ENCODE measurements at places on chromosomes 12 and 14.

- peak; percentile 53 for DNase-seq
These were observed 126.9 kb downstream of the DUSP6 start for GRCh38 chr12:89225401-89225800.

- DNase-seq = no peak
These were observed 777 bp downstream of the ASCL1 start for GRCh38 chr12:102958073-102958829.

DNA sequence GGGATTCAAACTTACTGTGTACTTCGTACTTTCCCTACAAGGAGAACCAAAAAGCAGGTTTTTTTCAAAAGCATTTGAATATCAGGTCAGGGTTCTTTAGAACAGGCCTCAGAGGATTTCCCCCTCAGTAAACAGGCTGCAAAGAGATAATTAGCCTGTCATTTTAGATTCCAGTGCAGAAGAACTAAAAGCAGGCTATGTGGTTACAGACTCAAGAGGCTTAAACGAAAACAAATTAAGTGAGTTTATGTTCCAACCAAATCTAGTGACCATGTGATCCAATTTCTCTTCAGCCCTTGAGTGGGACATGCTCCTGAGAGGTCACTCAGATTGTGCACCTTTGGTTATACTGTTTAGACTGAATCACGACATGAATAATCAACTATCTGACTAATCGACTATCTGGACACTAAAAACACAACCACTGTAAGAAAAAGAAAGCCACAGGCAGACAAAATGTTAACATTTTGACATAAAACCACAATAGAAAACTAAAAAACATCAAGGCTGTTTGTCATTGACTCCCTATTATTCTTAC lies 4.5 kb downstream of the TMED8 start:
- no peak for DNase-seq

DNA sequence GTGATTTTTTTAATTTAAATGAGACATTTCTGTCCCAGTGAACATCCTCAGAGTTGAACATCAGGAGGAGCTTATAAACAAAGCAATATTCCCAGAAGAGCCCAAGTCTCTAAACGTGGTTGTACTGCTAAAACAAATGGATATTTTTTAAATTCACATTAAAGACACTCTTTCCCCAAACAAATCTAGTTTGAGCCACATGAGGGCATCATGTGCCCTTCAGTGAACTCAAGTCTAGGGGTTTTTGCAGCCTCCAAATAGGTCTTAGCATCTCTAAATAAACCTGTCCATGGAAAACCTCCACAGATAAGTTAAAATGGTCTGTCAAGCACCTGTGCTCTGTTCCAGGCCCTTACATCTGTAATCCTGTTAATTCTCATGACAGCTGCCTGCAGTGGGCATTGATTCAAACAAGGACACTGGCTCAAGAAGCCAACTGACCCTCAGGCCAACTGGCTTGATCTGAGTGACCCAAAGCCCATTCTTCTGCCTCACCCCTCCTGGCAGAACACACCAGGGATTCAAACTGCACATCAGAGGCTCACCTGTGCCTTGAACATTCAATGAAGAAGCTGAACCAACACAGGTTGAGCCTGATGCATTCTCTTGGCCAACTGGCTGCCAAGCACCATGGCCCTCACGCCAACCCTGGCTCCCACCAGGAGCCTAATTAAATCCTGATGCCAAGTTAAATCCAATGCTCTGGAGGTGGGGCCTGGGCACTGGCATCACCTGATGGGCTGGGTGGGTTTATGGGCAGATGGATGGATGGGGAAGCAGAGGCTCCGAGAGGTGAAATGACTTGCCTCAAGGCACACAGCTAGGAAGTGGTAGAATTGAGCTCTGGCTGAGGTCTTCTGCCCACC lies 8.6 kb downstream of the ISCU start:
- no peak for DNase-seq

DNA sequence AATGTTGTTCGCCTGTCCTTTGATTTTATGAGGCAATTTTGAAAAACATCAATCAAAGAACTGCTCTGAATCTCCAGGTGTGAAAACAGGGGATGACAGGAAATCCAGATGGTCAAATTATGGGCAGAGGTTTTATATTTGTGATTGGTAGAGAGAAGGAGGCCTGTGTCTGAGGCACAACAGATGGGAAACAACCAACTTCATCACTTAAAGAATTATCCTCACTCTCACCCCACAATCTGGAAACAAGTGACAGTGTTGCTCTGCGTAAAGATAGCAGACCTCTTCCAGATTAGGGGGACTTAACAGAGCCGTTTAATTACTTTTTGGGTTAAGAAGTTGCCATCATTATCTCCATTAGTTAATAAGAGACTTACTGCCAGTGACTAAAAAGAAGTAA lies 64.1 kb upstream of the EGLN3 start:
- DNase-seq = no peak
